Adipocyte (in vitro differentiated cells): ENCODE measurements at places on chromosomes 1 and 21.

DNA sequence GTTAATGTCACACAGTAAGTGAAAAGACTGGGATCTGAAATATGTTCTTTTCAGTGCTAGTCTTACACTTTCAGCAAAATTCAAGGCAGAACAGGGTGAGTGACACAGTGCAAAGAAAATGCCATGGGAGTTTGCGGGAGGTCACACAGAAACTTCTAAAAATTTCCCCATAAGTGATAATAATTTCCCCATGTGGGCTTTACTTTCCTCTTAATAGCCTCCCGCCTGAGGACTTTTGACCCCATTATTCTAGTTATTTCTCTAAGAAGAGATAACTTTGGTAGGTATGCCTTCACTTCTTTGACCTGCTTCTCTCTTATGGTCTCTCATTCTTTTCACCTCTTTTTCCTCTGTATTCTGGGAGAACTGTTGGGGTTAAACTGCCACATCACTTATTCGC is 8.1 kb upstream of the DNAH14 start:
- DNase-seq, result no peak

DNA sequence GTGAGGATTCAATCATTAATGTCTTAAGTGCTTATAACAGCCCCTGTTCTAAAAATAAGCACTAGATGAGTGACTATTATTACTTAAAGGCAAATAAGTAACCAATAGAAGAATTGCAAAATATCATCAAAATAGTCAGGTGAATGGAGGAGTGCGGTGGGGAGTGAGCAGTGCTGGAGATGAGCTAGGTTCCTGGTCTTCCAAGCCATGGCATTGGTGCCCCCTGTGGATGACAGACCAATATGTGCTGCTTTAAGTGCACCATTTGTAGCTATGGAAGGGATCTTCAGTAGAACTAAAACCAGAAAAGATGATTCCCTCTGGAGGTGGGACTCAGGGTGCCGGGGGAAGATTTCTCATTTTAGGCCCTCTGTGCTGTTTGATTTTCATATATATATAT is 46.1 kb upstream of the SLC30A1 start:
- DNase-seq, result no peak

DNA sequence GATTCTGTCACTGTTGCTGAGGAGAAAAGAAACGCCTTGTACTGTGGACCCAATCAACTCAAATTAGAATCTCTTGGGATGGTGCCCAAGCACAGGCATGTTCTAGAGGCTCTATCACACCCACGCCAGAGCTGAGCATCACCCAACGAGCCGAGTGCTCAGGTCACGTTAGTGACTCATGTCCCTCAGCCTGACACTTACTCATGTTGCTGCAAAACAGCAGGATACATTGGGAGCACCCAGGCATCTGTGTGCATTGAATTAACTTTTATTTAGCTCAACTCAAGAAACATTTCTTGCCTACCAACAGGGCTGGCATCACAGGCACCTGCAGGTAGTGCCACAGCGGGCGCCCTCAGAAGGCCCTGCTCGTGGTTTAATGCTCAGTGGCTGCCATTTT is 149.8 kb downstream of the ETS2 start:
- no peak for DNase-seq

GRCh38 chr1:201916649-201917249 is 28.1 kb downstream of the SHISA4 start:
- DNase-seq, result peak; percentile 88

DNA sequence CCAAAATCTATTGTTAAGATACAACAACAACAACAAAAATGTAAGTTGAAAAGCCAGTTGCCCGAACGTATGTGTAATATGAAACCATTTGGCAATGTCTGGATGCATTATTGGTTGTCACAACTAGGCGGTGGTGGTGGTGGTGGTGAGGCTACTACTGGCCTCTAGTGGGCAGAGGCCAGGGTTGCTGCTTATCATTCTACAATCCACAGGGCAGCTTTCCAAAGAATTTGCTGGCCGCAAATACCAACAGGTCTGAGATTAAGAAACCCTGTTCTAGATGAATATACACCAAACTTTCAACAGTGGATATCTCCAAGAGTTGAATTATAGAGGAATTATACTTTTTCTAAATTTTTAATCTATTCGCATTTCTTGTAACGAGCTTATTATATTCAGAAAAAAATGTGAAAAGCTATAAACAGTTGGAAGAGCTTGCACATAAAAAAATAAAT is 26.8 kb upstream of the ZNF697 start:
- peak; percentile 91 for DNase-seq

DNA sequence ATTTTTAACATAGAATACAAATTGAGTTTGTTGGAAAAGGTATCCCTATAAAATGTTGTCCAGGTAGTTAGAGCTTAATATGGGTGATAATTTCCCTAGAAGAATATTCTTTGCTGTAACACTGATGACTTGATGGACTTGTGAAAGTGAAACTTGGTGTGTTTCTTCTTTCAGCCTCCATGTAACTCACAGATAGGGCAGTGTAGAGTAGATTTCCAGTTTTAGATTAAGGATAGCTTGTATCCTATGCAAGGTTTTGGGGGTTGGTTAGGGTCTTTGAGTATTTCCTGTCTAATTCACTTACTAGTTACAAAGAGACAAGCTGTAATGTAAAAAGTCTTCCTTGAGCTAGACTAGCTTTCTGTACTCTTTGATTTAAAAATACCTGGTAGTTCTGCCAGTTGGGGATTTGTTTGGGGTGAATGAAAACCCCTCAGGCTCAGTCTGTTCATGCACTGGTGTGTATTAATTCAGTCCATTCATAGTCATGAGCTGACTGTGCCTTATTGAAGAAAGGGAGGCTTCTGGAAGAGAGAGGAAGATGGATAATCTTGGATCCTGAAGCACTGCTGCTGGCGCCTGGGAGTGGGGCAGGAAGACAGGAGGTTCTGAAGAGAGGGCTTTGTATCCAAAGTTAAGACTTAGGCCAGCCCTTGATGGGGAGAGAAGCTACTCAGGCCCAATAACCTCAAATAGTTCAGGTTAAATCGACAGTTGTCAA is 83.6 kb downstream of the CAMTA1 start:
- peak; percentile 43 for DNase-seq

DNA sequence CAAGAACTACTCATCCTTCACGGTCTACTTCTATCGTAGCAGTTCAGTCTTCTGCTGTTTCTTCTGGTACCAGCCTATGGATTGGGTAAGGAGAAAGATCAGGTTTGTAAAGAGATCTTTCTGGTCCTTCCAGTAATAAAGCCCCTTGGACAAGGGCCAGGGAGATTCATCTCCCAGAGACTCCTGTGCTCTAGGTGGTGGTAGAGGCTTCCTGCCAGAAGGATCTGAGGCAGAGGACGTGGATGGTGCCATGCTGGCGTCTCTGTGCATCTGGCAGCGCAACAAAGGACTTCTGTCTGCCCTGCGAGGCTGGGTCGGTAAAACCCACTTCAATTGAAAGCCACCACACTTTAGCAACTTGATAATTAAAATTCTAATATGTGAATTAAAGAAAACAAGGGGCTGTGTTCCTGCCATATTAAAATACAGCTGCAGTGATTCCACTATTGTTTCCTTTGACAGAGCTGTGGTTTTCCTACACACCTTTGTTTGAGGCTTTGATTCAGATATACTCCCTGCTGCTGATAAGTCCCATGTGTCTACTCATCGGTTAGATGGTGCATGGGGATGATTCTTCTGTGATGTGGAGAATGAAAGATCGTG is 73.6 kb downstream of the ROR1 start:
- DNase-seq, result no peak

DNA sequence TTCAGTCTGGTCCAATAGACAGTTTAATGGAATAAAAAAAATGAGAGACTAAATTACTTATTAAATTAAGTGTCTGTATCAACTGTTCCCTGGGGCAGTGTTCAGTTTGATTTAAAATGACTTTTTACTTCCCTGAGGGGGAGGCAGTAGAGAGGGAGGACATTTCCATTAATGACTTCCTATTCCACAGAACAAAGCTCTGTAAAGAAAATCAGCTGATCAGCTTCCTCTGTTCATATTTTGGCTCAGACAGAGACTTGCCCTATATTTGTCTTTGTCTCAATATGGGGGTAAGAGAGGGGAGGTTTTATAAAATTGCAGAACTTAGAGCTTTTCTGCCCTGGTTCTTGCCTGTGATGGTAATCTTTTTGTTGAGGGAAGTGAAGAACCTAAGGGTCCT is 8.4 kb downstream of the CFAP126 start:
- no peak for DNase-seq

GRCh38 chr1:222370081-222370912 is 177.6 kb downstream of the HHIPL2 start:
- DNase-seq, result peak; percentile 34

GRCh38 chr1:1926886-1927660 is 8.0 kb upstream of the TMEM52 start:
- DNase-seq, result no peak

DNA sequence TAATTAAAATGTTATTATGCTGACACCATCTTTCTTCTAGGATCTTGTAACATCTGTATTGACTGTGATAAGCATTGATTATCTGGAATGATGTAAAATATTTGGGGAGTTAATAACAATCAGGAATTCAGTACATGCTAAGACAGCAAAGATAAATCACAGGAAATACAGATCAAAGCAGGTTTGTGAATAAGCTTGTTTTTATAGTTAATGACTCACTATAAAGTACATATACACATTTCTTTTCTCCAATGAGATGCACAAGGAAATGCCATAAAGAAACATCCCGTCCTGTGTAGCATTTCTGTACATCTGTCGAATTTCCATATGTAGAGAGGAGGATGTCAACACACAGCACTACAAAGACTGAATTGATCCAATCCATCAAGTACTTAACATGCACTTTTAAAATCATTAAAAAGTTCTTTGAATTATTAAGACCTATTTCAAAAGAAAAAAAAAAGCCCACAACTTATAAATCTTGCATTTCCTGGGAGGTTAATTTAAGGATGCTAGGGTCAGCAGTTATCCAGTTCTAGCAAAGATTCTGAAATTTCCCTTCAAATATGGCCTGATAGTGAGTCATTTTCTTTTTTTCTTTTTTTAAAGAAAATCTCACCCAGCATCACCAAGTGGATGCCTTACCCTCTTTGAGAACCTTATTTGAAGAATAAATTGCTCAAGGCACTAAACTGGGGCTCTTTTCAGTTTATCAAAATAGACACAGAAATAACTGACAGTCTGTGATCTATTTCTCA is 243.2 kb upstream of the NR5A2 start:
- DNase-seq, result no peak

DNA sequence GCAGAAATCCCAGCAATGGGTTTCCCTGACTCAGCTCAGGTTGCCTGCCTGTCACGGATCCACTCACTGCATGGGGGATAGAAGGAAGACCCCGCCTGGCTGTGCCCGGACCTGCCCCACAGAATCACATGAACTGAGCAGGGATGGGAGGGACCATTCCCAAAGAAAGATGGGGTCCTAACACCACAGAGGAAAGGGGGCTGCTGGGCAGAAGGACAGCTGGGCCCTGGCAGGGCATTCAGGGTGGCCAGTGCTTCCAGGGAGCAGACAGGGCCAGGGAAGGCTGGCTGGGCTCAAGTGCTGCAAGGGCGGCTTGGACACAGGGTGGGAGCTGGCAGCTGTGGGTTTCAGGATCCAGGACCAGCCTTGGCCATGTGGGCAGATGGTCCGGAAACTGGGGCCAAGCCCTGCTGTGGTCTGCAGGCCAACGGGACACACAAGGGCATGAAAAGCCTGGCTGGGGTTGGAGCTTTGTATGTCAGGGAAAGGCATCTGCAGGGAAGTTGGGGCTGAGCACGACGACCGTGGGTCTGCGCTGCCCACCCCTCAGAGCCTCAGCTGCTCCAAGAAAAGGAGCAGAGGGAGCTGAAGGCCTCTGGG is 723.9 kb downstream of the PTPRU start:
- DNase-seq, result no peak

DNA sequence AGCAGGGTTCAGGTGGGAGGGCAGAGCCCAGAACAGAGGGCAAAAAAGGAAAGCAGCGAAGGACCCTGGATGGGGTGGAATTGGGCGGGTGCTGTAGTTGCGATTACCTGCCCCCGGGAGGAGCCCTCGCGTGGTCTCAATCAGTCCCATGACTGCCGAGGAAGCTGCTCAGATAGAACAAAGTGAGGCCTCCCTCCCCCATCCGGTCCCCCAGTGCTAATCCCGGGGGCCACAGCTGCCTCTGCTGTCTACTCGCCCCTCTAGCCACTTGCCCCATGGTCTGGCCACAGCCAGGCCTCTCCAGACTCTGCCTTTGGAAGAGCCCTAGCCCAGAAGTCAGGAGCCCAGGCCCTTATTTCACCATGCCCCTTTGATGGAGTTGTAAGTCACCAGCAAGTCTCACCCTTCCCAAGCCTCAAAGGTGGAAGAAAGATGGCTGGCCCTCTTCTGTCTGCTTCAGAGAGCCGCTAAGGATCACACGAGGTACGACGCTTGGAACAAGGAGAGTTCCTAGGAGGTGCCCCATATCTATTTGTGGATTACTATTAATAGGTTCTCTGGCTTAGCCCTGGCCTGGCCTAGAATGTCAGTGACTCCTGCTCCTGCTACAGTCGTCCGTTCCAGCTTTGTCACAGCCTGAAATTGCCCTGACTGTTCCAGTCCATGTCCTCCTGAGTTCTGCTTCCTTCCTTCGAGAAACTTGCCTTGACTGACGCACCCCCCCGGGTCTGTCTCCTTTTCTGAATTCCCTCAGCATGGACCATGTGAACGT is 16.4 kb downstream of the ECHDC2 start:
- DNase-seq, result peak; percentile 15

DNA sequence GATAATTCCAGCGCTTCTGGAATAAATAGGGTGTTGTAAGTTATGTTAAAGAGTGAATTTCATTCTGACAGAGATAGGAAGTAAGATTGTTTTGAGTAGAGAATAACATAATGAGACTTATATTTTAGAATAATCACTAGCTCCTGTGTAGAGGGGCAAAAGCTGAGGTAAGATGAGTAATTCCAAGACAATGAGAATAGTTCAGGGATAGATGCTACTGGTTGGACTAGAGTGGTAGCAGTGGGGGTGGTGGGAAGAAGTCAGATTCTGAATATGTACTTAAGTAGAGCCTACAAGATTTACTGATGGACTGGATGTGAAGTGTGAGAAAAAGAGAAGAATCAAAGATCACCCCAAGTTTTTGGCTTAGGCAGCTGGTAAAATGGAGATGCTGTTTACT is 23.3 kb upstream of the MOV10 start:
- no peak for DNase-seq

DNA sequence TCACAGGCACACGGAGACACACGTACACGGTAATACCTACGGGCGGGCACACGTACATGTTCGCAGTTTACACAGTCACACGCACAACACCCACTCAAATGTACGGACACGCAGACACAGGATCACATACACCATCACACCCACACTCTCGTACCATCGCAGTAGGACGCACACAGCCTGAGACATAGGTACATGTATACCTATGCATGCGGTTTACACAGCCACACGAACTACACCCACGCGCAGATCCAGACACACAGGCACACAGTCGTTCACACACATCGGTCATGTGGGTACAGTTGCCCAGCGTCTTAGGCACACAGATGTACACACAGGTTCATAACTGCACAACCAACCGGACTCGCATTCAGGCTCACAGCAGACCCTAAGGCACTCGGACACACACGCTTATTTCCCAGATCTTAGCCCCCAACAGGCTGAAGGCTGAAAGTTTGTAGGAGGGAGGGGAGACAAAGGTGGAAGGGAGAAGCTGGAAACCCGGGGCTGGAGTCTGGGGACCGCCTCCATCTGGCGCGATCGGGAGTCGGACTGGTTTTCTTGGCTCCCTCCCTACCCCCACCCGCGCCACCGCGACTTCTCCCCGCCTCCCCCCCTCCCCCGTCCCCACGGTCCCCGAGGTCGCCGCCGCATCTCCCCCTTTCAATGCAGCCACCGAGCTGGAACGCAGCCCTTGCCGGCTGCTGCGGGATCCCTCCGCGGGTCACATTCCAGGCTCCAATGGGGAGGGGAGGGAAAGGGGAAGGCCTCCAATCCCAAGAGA is 51.9 kb upstream of the SYNC start:
- DNase-seq, result no peak
